ENCODE measurements at places on chromosomes 4 and X.

- DNase-seq: no peak
Measured at GRCh38 chrX:108270739-108271396, 167.4 kb downstream of the COL4A6 start.

- DNase-seq: no peak
Measured at GRCh38 chr4:94285666-94286065, 57.0 kb downstream of the HPGDS start.

- no peak for DNase-seq
Measured at GRCh38 chrX:129529685-129530281, 6.5 kb upstream of the SMARCA1 start.

- no peak for DNase-seq
Measured at GRCh38 chr4:182492423-182492822, 249.2 kb downstream of the TENM3 start.

- no peak for DNase-seq
Measured at GRCh38 chr4:1408418-1408817, 2.2 kb upstream of the NKX1-1 start.

- no peak for DNase-seq
Measured at GRCh38 chr4:39369301-39369700, 3.1 kb upstream of the RFC1 start.

DNA sequence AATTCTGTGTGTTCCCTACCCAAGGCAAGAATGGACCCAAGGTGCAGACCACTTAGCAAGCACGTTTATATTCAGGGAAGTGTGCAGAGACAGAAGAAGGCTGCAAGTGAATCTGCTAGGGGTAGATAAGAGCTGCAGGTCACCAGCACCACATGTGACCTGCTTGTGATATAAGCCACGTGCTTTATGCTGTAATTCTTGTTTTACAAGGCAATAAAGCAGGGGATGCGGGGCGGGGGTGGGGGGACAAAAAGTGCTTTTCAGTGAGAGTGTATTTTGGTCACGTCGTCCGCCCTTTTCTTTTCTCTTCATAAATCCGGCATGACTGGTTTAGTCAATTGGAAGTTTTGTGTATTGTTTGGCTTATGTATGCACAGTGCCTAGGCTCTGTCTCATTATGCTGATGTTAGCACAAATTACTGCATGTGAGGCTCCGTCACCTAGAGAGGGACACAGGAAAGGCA is 192.7 kb downstream of the RBMX2 start:
- no peak for DNase-seq

- DNase-seq: no peak
Measured at GRCh38 chr4:31548021-31548420, 827.9 kb downstream of the PCDH7 start.

- no peak for DNase-seq
Measured at GRCh38 chr4:144739511-144740033, 93.6 kb downstream of the HHIP start.

DNA sequence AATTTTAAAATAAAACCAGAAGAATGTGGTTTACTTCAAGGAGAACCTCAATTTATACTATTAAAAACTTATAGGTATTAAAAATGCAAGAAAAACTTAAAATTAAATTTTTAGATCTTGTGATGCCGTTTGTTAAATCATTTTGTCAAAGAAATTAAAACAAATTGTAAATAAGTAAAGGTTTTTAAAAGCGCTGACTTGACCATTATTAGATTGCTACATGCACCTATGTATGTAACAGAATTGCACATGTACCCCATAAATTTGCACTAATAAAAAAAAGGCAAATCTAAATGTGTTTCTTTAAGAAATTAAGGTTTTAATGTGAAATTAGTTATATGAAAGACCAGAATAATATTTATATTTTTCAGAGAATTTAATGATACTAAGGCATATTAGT is 156.1 kb downstream of the LARP7 start:
- DNase-seq: no peak

- no peak for DNase-seq
Measured at GRCh38 chrX:49956313-49956712, 33.9 kb downstream of the CLCN5 start.

All from immature natural killer cell (primary cell).